Heart right ventricle (tissue), 16 donors: ENCODE measurements at places on chromosomes 2 and 18.

GRCh38 chr2:23435250-23436035, 50.5 kb downstream of the KLHL29 start:
- no peak for DNase-seq

- no peak for DNase-seq
These were observed 43.4 kb downstream of the CCDC102B start for GRCh38 chr18:68841301-68841700.

DNA sequence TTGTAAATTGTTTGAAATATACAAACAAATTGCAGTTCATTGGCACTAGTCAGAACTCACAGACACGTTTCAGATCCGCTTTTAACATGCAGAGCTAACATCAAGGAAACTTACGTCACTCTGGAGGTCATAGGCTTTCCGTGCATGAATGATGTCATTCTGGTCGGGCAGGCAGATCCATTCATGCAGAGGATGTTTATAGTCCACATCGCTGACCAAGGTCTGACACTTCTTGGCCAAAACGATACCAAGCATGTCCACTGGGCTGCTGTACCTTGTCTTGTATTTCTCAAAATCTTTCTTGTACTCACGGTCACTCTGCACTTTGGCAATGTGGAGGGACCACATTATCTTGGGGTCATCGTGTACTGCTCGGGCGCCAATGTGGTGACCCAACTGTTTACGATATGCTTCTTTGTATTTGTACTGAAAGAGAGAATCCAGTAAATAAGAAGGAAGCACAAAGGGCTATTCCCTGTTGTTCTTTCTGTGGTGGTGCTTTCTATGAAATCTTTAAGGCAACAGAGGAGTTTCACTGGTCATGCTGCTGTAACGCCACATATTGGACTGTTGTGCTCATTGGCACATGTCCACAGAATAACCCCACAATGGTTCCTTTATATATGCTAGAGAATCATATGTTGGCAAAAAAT, 114.8 kb downstream of the NEB start:
- no peak for DNase-seq

GRCh38 chr18:6711467-6711866, 18.0 kb upstream of the ARHGAP28 start:
- DNase-seq, result no peak

DNA sequence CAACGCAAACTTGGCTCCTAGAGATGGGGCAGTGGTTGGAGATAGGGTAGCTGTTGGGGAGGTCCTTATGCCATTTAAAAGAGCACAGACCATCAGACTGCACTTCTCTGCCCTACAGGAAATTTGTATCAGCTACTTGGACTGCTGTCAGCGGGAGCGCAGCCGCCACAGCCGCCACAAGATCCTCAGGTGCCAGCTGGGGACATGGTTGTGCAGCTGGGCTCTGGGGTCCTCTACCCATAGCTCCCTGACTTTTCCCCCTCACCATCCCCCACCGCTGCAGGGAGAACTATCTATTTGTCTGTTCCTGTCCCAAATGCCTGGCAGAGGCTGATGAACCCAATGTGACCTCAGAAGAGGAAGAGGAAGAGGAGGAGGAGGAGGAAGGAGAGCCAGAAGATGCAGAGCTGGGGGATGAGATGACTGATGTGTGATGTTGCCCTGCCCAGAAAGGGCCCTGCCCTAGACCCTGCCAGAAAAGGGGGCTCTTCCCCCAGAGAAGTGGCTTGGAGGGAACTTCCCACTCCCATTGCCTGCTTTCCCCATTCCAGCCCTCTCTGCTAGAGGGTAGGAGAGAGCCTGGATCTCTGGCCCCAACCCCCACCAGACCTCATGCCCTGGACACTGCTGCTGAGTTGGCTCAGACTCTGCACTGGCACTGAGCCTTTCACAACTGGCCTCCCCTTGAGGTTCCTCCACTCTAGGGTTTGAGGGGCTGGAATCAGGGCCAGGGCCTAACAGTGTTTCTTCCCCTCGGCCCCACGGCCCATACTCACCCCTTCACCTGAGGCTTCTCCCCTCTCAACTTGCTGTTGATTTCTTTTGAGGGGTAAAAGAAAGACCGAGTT, 7.3 kb downstream of the PRADC1 start:
- DNase-seq, result no peak

GRCh38 chr2:176088048-176088936, 4.2 kb upstream of the HOXD13 start:
- no peak for DNase-seq
